ENCODE measurements at places on chromosomes 1 and 21. TPM values are rescaled to one million over a fixed set of nuclear protein-coding genes. Genes with fewer than 3 reads are reported as not detected.

- H3K27me3 ChIP-seq: no peaks in the 10 kb centered on the region
- DNase-seq: no peak
- no peak overlapping the region for H3K4me3 ChIP-seq
- no peak overlapping the region for H3K27ac ChIP-seq
- peaks cover 2% of the 10 kb centered on the region for H3K4me1 ChIP-seq
Measured at GRCh38 chr1:114178936-114179335, 25.3 kb upstream of the SYT6 start.

Gene WLS
- total RNA-seq: 0.94 TPM

Gene LCE1F
- not detected for total RNA-seq

DNA sequence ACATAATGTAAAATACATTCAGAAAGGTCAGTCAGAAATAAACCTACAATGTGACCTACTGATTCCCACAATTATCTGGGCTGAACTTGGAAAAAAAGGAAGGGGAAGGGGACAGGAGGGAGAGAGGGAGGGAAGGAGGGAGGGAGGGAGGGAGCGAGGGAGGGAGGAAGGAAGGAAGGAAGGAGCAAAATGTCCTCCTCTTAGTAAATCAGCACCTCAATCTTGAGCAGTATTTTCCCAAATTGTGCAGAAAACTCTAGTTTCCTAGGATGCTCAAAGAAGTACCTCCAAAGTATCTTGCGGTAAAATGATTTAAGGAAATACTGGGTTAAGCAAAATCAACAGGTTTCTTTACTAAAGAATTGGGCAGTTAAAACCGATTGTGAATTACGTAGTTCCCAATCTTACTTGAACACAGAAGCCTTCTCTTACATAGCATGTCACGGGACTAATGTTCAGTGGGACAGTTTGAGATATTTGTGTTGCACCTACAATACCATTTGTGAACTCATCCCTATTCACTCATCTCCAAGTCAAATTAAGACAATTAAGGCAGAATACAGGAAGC, 51.0 kb upstream of the ASPM start:
- peak overlapping the region; percentile 42 for H3K4me3 ChIP-seq
- no peak for DNase-seq
- 0 out of 2 replicates have a peak, but pooled peaks cover 5% of the 10 kb centered on the region for H3K36me3 ChIP-seq
- no peak overlapping the region for H3K27ac ChIP-seq
- no peaks in the 10 kb centered on the region for H3K27me3 ChIP-seq

GRCh38 chr1:36871146-36871971, 163.0 kb downstream of the GRIK3 start:
- no peaks in the 10 kb centered on the region for H3K27me3 ChIP-seq
- H3K27ac ChIP-seq: no peak overlapping the region
- no peak for DNase-seq
- no peaks in the 10 kb centered on the region for H3K4me1 ChIP-seq
- H3K4me3 ChIP-seq: no peak overlapping the region
- H3K36me3 ChIP-seq: no peaks in the 10 kb centered on the region
